ENCODE measurements at places on chromosomes 5 and 9.
A peak's percentile ranks its signal among the peaks of the same experiment; 100 is the strongest.

DNA sequence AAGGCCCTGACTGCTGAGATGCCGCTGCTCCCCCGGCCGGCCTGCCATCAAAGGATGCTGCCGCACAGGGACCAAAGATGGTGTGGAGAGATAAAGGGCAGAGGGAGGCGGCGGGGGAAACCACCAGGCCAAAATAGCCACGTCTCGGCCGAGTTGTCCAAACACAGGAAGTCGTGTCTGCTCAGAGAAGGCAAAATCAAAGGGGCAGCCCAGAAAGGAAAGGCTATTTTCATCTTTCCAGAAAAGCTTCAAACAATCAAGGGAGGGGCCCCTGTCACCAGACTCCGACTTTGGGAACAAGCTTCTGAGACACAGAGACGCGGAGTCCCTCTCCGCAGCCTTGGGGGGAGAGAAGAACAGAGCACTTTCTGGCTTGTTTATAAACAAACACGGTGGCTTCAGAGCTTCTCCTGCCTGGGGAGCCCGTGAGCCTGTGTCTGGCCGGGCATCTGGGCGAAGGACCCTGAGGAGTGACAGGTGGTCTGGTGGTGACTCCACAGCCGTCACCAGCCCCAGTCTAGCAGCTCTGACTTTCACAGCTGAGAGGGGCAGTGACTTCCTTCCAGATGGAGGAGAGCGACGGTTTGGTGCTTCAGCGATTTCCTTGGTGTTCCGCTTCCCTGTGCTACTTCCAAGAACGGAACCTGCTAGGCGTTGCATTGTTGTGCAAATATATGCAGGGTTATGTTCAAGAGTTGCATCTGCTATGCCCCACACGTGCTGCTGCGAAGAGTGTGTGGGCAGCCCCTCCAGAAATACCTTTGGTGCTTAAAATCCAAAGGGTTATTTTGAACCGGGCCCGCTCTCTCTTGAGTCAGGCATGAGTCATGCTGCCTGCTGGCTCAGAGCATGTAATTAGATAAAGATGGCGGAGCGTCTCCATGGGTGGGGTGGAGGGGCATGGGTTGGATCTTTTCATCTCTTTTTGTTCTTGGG lies 24.0 kb downstream of the ADAMTSL2 start:
- peak; percentile 68 for DNase-seq

- no peak for DNase-seq
These were observed 19.3 kb downstream of the FGF18 start for GRCh38 chr5:171438738-171439137.

GRCh38 chr9:116741086-116741740 lies 54.1 kb downstream of the TRIM32 start:
- DNase-seq = no peak

DNA sequence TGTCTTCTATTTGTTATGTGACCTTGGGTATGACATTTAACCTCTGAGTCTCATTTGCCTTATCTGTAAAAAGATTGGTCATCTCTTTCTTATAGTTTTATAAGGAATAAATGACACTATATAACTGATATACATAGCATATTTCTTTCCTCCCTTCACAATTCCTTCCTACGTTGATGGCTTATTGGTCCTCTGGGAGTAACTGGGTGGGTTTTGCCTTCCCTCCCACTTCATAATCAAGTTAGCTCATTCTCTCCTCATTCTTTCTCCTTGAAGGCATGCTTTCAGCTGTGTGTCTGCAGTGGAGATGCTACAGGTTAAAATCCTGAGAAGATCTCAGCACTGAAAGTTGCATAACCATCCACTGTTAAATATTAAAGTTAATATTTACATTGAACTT lies 382.4 kb downstream of the TMEM38B start:
- DNase-seq = no peak

GRCh38 chr9:694092-694402 lies 147.4 kb upstream of the DMRT1 start:
- no peak for DNase-seq

DNA sequence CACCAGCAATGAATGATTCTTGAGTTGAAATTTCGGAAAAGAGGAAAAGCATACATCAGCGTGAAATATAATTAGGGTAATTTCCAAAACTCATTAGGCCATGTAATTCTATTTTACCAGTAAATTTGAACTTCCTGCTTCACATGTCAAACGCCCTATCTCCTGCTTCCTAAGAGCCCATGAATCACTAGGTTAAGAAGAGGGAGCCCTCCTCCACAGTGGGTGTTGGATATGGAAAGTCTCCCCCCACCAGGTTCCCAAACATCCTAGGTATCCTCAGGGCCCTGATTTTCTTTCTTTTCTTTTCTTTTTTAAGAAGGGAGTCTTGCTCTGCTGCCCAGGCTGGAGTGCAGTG lies 115.2 kb downstream of the SUSD1 start:
- DNase-seq = no peak

DNA sequence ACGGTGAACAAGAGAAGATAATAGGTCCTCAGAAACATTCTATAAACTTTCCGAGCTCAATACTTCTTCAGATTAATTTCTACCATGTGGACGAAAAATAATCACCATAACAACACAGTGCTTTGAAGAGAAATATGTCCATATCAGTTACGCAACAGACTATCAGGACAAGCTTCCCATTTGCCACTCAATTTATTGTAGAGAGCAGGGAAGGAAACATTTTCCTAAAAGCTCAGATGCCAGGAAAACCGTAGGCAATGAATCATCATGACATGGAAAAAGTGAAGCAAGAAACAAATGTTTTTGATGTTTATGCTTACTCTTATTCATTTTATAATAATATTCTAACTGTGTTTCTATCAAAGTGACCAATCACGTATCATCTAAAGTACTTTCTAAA lies 87.6 kb downstream of the S1PR3 start:
- DNase-seq = no peak

DNA sequence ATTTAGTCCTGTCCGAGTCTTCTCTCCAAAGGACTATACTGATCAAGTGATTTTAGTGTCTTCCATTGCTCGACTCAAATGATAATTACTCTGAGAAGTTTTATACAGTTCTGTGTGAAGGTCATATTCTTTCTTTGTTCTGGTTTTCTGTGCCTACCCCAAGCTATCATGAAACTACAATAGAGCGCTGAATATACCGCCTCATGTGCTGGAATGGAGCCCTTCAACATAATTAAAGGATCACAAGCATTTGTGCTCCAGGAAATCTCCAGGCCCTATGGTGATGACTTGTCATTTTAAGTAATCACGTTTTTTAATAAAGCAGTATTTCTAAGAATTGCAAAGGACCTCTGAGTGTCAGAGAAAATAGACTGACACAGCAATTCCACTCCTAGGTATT lies 10.9 kb upstream of the SLC31A2 start:
- no peak for DNase-seq

DNA sequence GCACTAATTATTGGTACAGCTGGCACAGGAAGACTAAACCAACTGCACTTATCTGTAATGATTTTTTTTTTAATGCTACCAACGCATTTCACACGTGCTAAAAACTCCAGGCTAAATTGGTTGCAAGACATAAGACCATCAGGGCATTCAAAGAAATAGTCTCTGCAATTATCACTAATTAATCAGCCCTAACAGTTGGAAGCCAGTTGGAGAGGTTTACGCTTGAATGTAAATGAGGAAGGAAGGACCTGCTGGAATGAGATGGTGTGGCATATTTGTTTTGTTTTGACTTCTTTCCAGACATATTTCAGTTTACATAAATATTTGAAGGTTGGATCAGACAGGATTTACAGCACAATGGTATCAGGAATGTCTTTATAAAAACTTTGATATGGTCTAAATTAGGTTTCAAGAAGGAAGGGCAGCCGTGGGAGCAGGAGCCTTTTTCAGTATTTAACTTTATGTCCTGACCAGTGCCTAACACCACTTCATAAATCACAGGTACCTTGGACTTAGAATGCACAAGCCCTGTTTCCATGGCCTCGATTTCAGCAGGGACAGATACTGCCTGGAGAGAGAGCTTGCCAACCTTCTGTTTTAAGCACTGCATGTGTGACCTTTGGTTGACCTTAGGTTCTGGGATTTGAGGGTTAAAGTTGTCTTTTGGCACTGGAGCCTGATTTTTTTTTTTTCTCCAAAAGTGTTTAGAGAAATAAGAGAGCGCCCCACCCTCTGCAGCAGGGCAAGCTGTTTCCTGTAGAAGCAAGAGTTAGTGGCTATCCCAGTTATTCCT lies 199.8 kb upstream of the MAP3K1 start:
- DNase-seq = no peak

- no peak for DNase-seq
These were observed 271.0 kb upstream of the MPDZ start for GRCh38 chr9:13550519-13550918.

- no peak for DNase-seq
These were observed 73.6 kb upstream of the CAST start for GRCh38 chr5:96588539-96588938.

- DNase-seq = no peak
These were observed 15.4 kb upstream of the VPS13A start for GRCh38 chr9:77161966-77162365.

DNA sequence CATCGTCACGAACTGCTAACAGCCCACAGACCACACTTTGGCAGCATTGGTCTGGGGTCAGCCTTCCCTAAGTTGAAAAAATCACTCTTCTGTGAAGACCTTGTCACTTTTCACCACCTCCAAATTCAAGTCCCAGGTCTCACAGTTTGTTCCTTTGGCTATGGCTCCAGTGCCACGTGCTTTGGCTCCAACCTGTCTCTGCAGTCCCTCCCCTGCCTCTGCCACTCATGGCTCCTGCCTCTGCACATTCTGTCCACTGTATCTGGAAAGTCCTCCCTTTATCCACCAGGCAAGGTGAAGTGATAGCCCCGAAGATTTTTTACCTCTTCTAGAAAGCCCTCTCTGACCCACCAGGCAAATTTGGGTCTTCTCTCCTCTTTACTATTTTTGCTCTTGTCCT lies 5.3 kb downstream of the CKMT2 start:
- DNase-seq = no peak

GRCh38 chr5:136269973-136270372 lies 77.0 kb upstream of the SMIM32 start:
- DNase-seq = no peak

GRCh38 chr9:130426467-130426773 lies 18.3 kb upstream of the ASS1 start:
- DNase-seq = no peak

DNA sequence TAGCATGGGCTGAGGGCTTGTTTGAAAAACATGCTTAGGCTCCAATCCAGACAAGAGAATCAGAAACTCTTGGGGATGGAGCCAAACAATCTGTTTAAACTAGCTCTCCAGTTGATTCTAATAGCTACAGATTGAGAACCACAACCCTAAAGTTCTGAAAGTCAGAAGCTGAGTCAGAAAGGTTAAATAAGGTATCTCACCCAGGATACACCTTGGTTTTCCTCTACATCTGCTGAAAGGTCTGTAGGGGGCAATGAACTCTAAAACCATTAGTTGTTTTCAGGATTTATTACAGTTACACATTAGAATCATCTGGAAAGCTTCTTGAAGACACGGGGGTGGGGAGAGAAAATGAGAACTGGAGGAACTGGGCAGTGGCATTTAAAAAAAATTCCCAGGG lies 5.7 kb downstream of the GFM2 start:
- DNase-seq = no peak

DNA sequence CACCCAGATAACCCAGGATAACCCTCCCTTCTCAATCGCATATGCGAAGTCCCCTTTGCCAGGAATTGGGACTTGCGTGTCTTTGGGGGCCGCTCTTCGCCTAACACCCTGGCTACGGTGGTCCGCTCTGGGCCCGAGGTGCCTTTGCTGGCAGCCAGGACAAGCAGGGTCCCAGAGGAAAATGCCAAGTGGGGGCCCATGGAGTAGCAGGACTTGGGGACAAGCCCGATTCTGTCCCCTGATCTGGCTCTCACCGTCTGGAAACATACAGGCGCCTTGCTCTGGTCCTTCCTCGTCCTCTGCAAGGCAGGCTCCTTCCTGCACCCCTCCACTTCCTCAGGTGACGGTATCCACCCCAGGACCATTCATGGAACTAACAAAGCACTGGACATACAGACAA lies 78.1 kb upstream of the UNC5A start:
- no peak for DNase-seq

DNA sequence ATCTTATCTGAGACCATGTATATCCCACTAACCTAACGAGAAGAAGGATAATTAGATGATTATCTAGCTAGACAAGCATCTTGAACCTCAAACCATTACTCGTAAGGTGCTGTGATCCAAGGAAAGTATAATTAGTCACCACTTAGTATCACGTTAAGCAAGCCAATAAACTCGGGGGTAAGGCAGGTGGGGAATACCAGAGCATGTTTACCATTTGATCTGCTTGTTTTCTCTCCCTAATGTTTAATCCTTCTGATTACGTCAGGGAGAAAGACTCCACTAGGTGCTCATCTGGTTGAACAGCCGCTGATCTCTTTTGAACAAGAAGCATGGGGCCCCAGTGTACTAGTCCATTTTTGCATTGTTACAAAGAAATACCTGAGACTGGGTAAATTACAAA lies 69.9 kb upstream of the SLC1A1 start:
- no peak for DNase-seq

GRCh38 chr9:96877269-96877668 lies 23.0 kb upstream of the ZNF782 start:
- no peak for DNase-seq

DNA sequence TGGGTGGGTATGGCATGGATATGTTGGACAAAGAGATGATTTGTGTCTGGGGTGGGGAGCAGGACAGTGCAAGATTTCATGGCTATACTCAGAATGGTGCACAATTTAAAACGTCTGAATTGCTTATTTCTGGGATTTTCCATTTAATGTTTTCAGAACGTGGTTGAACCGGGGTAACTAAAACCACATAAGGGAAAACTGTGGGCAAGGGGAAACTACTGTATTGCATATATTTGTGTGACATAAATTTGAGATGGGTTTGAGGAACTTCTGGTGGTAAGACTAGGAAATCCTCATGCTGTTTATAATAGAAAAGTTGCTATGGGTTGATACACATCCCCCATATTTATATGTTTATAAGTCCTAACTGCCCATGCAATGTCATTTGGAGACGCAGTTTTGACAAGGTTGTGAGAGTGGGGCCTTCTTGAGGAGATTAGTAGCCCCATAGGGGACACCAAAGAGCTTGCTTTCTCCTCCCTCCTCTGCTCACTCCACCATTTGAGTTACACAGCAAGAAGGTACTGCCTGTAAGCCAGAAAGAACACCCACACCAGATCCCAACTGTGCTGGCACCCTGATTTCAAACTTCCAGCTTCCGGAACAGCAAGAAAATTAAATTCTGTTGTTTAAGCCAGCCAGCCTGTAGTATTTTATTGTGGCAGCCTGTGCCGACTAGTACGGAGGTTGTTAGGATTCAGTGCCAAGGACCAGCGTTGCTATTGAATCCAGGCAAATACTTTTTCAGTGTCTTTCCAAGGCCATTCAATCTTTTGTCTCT lies 2118.9 kb downstream of the MAT2B start:
- peak; percentile 8 for DNase-seq

DNA sequence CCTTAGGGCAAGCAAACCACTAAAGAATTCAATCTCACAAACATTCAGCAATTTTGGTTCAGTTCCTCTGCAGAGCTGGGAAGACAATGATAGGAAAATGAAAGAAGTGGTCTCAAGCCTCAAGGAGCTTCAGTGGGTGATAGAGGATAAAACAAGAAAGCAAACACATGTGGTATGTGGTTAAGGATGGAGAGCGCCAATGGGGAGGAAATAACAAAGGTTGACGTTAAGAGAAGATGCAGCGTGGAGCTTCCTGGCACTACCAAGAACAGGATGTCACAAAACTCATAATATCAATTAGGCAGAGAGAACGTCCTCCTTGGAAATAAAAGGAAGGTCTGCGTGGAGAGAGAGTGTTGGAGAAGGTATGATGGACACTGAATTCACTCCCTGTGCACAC lies 411.4 kb upstream of the DAP start:
- DNase-seq = no peak

Measured in occipital lobe (tissue), 3 donors.